ENCODE measurements at places on chromosomes 4 and X. TPM values are rescaled to one million over a fixed set of nuclear protein-coding genes. Genes with fewer than 3 reads are reported as not detected.

FAM184B gene
- not detected for total RNA-seq

DTHD1 gene
- not detected for total RNA-seq

CSAG3 gene
- total RNA-seq = not detected

ANXA3 gene
- total RNA-seq = 191 TPM

MAGEC3 gene
- not detected for total RNA-seq

CAPN6 gene
- not detected for total RNA-seq

FAM47B gene
- total RNA-seq = not detected

WNK3 gene
- 0.65 TPM for total RNA-seq

TFE3 gene
- total RNA-seq = 31.7 TPM

SH3TC1 gene
- 142 TPM for total RNA-seq

FRMD7 gene
- not detected for total RNA-seq

NEUROG2 gene
- not detected for total RNA-seq

SMIM10 gene
- total RNA-seq = 0.65 TPM

CT45A2 gene
- not detected for total RNA-seq

XAGE1A gene
- total RNA-seq = not detected

DCAF4L1 gene
- 0.19 TPM for total RNA-seq

PPEF2 gene
- not detected for total RNA-seq

All from vein endothelial cell (primary cell).